ENCODE measurements at places on chromosomes 1 and 21.

DNA sequence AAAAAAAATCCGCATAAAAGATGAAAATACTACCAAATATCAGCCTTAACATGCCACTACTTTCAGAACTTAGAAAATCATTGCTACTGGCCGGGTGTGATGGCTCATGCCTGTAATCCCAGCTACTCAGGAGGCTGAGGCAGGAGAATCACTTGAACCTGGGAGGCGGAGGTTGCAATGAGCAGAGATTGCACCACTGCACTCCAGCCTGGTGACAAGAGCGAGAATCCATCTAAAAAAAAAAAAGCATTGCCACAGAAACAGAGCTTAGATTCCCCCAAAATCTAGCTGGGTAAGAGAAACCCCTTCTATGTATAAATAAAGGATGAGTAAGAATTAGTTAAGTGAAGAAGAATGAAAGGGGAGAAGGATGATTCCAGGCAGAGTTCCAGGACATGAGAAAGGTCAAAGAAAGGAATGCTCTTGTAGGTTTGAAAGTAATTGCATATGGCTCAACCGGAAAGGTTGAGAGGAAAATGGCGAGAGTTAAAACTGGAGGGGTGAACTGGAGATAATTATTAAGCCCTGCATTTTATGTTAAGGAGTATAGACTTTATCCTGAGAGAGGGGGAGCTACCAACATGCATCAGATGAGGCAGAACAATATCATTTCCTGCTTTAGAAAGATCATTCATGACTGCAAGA lies 19.7 kb upstream of the NRDC start:
- no peak for DNase-seq

- DNase-seq: no peak
Measured at GRCh38 chr1:168636642-168637111, 60.3 kb downstream of the XCL1 start.

- no peak for DNase-seq
Measured at GRCh38 chr21:43971201-43971991, 40.7 kb upstream of the TRAPPC10 start.

GRCh38 chr1:39091845-39092645 lies 65.9 kb downstream of the NDUFS5 start:
- no peak for DNase-seq

GRCh38 chr1:244865028-244865371 lies 657 bp upstream of the HNRNPU start:
- no peak for DNase-seq

DNA sequence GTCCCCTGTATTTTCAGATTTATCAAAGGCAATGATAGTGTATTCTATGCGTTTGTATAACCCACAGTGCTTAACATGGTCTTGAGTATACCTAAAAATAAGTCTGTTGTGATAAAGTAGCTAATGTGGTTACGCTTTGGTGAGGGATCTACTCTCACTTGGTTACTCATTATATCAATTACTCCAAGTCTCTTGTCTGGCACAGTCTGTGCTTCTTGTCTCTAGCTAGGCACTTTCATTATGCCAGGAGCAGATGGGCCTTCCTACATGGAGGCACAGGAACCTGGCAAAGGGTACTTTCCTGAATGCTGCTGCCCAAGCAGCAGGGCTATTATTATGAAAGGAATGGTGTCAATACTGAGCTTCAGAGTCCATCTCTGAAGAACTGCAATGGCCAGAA lies 4.2 kb upstream of the PTPN22 start:
- DNase-seq: no peak

GRCh38 chr1:57826535-57826934 lies 402.7 kb upstream of the DAB1 start:
- DNase-seq: no peak

- DNase-seq: no peak
Measured at GRCh38 chr1:247680171-247680570, 632 bp upstream of the OR13G1 start.

GRCh38 chr1:204349602-204350001 lies 10.1 kb downstream of the PLEKHA6 start:
- DNase-seq: no peak

GRCh38 chr1:59020151-59020997 lies 236.5 kb upstream of the JUN start:
- no peak for DNase-seq

DNA sequence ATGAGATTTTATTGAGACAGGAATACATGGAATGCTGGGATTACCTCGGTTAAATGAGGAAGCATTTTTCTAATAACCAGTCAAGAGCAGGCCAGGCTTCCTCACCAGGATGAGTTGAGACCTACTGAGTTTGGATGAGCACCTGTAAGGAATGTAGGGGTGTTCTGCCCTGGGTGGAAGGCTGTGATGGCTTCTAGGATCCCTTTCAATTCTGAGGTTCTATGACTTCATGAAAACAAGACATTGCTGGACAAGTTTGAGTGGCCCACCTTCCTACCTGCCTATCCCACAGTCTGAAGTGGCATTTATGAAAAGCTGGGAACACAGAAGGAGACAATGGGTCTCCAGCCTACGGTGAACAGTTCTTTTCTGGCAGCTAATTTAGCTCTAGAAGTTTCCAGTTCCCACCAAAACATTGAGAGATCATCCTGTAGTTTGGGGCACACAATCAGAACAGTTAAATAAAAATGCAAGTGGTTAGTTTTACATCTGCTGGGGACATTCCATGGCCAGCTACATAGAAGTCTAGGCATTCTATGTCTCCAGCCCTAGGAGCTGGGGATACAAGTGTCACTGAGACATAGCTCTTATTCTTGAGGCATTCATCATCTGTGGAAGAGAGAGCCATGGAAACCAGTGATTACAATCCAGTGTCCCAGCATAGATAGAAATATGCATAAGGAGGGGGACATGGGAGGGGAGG lies 51.3 kb upstream of the TSPAN2 start:
- DNase-seq: no peak

- no peak for DNase-seq
Measured at GRCh38 chr1:243316366-243316989, 60.6 kb downstream of the SDCCAG8 start.

- DNase-seq: no peak
Measured at GRCh38 chr1:100606438-100606837, 68.5 kb downstream of the GPR88 start.

DNA sequence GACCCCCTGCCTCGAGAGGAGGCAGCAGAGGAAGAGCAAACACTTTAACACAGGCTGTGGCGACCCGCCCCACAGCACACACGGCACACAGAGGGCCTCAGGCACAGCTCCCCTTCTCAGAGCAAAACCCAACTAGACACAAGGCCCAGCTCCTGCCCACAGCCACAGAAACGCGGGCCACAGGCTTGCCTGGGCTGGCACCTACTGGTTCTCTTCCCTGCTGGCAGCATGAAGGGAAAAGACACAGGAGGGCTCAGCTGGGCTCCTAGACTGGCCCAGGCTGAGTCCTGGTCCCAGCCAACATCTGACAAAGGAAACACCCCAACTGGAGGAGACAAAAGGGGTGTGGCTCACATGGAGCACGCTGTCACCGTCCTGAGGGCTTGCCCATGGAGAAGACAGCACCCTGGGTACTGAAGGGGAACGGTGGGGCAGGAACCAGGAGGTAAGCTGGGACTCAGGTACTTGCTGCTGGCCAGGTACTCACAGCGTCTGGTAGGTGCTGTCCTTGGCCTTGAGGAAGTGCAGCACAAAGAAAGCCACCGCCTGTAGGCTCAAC lies 3.5 kb downstream of the CD164L2 start:
- no peak for DNase-seq

- no peak for DNase-seq
Measured at GRCh38 chr1:184953600-184954219, 20.6 kb downstream of the NIBAN1 start.

- DNase-seq: no peak
Measured at GRCh38 chr1:15018767-15019166, 134.8 kb upstream of the TMEM51 start.

GRCh38 chr1:96474985-96475743 lies 246.4 kb upstream of the PTBP2 start:
- no peak for DNase-seq

GRCh38 chr1:223133306-223133823 lies 9.7 kb downstream of the TLR5 start:
- no peak for DNase-seq

- no peak for DNase-seq
Measured at GRCh38 chr1:203396595-203397194, 45.8 kb upstream of the FMOD start.

DNA sequence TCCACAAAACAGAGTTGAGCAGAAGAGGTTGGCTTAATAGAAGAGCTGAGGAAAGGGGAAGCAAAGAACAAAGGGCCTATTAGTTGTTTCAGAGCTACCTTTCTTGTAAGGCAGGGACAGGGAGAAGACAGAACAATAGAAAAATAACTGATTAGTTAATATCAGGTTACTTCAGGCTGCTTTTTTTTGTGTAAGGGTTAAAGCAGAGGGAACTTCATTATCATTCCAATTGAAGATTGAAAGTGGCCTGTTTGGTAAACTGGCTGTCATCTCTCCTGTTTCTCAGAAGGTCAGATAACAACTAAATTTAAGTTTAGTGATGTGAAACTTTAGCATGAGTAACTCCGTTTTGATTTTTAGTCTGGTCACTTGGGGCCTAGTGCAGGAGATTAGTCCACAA lies 22.3 kb downstream of the CDC42 start:
- DNase-seq: no peak

GRCh38 chr1:152993186-152993585 lies 8.4 kb upstream of the SPRR3 start:
- DNase-seq: no peak

DNA sequence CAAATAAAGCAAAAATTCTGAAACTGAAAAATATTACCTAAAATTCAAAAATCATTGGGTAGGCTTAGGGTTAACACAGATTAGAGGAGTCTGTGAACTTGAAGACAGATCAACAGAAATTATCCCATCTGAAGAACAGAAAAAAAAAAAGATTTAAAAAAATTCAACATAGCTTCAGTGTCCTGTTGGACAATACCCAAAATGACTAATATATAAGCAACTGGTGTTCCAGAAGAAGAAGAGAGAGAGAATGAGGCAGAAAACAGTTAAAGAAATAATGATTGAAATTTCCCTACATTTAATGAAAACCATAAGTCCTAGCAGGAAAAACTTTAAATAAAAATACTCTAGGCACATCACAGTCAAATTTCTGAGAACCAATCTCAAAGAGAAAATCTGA lies 31.5 kb downstream of the TMCO1 start:
- DNase-seq: no peak

DNA sequence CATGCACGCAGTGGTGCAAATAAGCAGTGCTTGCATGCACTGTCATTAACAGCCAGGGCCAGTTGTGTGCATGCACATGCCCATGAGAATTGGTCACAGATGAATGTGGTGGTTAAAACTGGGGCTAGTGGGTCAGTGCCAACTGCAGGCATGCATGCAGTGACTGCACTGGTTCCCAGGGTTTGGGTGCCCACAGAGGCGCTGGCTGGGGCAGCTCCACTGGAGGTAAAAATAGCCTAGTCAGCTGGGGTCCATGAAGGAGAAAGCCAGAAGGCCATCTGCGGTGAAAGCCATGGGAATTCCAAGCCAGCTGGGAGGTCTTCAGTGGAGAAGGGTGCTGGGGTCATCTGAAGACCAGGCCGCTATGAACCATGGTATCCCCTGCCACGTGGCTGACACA lies 70.2 kb downstream of the SLC5A9 start:
- DNase-seq: no peak

GRCh38 chr1:3391711-3392110 lies 62.8 kb upstream of the ARHGEF16 start:
- DNase-seq: no peak

DNA sequence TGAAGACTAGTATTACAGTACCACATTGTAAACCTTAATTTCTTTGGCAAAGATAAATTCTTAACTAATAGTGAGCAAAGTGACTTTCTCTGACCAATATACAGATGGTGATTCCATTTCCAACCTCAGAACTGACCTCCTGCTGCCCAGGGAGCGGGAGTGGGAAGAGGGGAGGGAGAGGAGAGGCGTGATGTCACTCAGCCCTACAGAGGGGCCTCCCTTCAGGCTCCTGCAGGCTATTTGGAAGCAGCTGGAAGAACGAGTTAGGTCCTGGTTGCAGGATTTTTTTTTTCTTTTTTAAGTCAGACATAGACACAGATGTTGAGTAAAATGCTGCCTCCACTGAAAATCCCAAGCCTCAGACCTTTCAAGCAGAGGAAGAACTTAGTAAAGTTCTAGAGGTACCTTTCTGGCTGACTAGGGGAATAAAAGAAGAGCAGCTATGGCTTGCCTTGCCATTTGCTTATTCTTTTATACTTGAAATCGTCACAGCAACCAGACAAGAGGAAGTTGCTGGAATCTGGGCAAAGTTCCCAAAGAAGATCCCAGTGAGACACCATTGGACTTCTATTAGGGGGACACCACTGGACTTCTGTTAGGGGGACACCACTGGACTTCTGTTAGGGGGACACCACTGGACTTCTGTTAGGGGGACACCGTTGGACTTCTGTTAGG lies 54.5 kb downstream of the EXO1 start:
- DNase-seq: no peak

DNA sequence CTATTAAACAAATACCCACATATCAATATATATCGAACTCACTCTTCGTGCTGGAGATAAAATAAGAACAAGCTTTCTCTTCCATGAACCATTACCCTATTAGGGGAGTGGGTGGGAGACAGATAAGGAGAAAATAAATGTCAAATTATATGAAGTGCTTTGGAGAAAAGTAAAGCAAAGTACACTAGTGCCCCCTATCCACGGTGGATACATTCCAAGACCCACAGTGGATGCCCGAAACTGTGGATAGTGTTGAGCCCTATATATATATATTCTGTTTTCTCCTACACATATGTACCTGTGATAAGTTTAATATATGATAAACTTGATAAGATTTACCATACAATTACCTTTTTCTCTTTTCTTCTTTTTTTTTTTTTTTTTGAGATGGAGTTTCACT lies 54.6 kb downstream of the FH start:
- no peak for DNase-seq

- no peak for DNase-seq
Measured at GRCh38 chr1:229184066-229184465, 86.8 kb upstream of the RAB4A start.

- no peak for DNase-seq
Measured at GRCh38 chr1:152997901-152998300, 3.6 kb upstream of the SPRR3 start.

DNA sequence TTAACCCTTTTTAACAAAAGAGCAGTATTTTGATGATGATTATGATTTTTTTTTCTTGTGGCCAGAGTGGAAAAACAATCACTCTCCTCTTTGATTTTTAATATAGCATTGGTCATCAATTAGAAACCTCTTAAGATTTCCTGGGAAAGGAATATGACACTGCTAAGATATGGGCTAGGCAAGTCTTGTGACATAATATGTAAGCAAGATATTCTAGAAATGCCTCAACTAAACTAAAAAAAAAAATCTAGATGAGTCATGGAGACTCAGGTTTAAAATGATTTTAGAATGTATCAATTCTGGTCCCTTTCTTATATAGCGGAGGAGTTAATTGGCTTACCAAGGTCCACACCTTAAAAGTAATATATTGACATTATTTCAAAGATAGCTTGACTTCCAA lies 60.3 kb upstream of the JUN start:
- DNase-seq: no peak

Measured in T-helper 22 cell (primary cell).